Fibroblast of lung (primary cell): ENCODE measurements at places on chromosomes 2 and 18. TPM values are rescaled to one million over a fixed set of nuclear protein-coding genes. Genes with fewer than 3 reads are reported as not detected.

- H3K4me3 ChIP-seq = no peak overlapping the region
- H3K27me3 ChIP-seq = no peaks in the 10 kb centered on the region
- no peaks in the 10 kb centered on the region for H3K36me3 ChIP-seq
- no peak overlapping the region for H3K27ac ChIP-seq
- DNase-seq = peak; percentile 81
Observed at GRCh38 chr2:102057502-102058292, 65.9 kb downstream of the IL1R2 start.

DNA sequence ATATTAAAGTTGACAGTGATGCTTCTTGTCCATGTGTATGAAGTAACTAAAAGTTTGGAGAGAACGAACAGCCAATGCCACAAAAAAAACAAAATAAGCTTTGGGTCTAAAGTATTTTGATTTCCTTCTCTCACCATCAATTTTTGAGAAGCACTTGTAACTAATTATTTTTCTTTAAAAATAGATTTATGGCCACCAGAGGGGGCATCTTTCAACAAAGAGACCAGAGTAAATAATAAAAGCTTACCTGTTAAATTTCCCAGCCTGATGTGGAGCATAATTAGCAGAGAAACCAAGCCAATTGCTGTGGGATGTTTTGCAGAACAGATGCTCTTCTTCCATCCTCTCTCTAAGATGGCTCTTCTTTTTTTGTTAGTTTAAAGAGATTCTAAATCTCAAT is 29.0 kb downstream of the LINC00305 start:
- DNase-seq = no peak
- no peaks in the 10 kb centered on the region for H3K36me3 ChIP-seq
- no peaks in the 10 kb centered on the region for H3K4me1 ChIP-seq
- H3K27me3 ChIP-seq = no peaks in the 10 kb centered on the region

GRCh38 chr2:28594332-28595108 is 98.7 kb downstream of the PLB1 start:
- H3K4me3 ChIP-seq = no peak overlapping the region
- H3K36me3 ChIP-seq = no peaks in the 10 kb centered on the region
- peaks cover 6% of the 10 kb centered on the region for H3K4me1 ChIP-seq
- DNase-seq = peak; percentile 80

DNA sequence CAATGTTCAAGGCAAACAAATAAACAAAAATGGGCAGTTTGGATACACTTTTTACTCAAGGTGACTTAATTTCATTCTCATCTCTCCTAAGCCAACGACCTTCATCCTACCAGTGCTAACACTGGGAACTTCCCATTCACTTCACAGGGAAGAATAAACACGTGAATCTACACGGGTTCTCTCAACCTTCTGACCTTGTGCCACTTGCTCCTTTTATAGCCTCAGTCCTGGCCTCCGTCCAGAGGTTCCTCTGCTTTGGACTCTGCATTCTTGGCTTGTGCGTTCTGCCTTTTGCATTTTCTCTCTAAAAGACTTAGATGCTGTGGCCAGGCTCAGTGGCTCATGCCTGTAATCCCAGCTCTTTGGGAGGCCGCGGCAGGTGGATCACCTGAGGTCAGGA is 13.8 kb downstream of the ZNF2 start:
- no peak for DNase-seq
- no peak overlapping the region for H3K27ac ChIP-seq
- H3K4me3 ChIP-seq = no peak overlapping the region
- peaks cover 12% of the 10 kb centered on the region for H3K36me3 ChIP-seq

DNA sequence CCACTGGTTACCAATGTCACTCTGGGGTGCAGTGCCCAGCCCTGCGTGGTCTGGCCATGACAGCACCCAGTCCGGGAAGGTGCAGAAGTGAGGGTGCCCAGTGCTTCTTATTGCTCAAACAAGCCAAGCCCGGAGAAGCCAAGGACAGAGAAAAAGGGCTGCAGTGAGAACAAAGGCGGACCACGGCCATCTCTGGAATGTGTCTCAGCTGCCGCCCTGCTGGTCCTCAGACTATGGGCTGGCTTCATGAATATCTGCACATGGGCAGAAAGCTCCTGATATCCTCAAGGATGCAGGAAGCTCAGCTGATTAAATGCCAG is 28.7 kb downstream of the COPS9 start:
- DNase-seq = no peak
- H3K27me3 ChIP-seq = peaks cover 4% of the 10 kb centered on the region
- no peaks in the 10 kb centered on the region for H3K36me3 ChIP-seq
- no peaks in the 10 kb centered on the region for H3K4me1 ChIP-seq
- no peak overlapping the region for H3K27ac ChIP-seq

Gene GREB1L
- 0.26 and 0.33 TPM in 2 replicates for total RNA-seq
